ENCODE measurements at places on chromosomes 5 and 9.

- DNase-seq = peak; percentile 18
Measured at GRCh38 chr5:117682416-117682815, 1107.8 kb upstream of the SEMA6A start.

DNA sequence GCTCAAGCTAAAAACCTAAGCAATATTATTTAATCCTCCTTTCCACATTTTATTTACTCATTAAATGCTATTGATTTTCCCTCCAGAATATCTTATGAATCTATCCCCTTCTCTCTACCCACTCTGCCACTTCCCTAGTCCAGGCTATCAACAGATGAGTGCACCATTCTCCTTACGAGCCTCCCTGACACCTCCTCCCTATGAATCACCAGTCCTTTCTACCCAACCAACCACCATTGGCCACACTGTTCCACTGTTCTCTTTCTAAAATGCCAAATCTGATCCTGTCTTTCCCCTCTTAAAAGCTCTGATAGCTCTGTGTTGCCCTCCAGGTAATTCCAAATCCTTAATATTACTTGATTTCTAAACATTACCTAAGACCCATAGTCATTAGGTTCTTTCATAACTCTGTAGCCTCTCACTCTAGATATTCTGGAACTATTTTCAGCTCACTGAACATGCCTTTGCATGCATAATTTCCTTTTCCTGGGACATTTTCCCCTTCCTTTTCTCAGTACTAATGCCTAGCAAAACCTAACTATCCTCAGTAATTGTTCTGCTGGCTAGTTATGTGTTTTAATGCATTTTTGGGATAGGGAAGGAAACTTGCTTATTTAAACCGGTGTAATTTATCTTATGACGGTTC lies 126.3 kb downstream of the UNC13B start:
- no peak for DNase-seq

- no peak for DNase-seq
Measured at GRCh38 chr5:83058726-83059125, 18.5 kb downstream of the TMEM167A start.

GRCh38 chr9:105357937-105358336 lies 89.9 kb upstream of the FSD1L start:
- no peak for DNase-seq

- DNase-seq = no peak
Measured at GRCh38 chr9:3292311-3292710, 233.5 kb downstream of the RFX3 start.

DNA sequence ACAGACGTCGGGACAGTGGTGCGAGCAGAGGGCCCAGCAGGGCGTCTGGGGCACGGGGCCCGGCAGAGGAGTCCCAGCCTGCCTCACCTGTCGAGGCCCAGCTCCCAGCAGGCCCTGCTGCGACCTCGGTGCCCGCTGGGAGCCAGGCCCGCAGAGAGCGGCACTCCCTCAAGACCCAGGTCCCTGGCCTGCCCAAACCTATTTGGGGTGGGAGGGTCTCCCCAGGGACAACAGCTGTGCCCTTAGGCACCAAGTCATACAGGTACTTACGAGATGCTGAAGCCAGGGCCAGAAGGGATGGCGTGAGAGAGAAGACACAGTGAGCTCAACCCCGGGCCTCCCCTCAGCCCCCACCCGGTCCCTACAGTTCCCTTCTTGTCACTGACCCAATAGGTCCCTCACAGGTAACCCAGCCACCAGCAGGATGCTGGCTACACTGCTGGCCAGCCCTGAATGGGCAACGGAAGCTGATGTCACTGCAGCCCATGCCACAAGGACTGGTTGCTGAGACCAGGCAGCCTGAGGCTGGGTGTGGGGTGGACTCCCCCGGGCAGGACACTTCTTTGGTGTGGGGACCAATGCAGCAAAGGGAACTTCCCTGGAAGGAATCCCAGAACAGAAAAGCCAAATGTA lies 3.7 kb downstream of the NSMF start:
- DNase-seq = no peak

DNA sequence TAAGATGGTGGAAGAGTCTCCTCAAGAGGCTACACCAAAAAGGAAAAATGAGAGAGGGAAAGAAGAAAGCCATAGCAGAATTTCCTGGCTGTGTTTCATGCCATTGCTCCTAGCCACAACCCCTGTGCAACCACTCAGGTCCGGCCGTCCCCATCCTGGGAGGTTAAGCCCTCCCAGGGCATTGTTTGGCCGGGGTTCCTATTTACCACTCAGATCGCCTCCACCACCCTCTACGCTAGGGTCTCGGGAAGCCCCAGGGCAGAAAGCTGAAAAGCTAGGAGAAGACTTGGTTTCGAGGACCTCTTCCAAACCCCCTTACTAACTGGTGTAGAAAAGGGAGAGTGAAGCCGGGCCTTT lies 715 bp downstream of the RC3H2 start:
- peak; percentile 51 for DNase-seq

DNA sequence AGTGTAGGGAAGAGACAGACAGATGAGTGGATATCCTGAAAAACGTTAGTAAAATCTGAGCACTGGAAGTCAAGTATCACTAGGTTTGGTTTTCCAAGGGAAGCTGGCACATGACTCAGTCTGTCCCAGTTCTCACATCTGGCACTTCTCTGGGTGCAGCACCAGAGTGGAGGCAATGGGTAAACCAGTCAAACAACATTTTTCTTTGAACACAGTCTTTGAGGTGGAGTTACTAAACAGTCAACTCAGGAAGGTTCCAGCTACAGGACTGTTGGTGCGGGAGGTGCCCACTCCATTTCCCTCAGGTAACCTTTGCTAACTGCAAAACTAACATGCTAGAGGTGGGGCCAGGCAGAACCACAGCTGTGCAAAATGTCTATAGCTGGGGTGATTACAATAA lies 301.4 kb upstream of the RFX3 start:
- no peak for DNase-seq

DNA sequence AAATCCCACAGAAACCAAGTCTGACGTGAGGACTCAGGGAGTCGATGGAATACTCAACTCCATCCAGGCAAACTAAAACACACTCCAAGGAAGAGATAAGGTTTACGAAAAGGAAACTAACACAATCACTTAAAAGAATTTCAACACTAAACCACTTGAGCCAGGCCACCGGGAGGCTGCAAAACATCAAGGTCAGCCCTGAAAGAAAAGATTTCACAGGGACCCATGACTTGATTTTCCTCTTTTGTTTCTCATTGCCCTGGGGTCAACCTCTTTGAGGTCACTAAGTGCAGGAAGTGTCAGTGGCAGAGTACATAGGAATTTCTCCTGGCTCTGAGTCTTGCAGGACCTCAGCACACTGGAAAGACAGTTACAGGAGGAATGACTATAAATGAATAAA lies 77.8 kb upstream of the TARS1 start:
- DNase-seq = no peak

DNA sequence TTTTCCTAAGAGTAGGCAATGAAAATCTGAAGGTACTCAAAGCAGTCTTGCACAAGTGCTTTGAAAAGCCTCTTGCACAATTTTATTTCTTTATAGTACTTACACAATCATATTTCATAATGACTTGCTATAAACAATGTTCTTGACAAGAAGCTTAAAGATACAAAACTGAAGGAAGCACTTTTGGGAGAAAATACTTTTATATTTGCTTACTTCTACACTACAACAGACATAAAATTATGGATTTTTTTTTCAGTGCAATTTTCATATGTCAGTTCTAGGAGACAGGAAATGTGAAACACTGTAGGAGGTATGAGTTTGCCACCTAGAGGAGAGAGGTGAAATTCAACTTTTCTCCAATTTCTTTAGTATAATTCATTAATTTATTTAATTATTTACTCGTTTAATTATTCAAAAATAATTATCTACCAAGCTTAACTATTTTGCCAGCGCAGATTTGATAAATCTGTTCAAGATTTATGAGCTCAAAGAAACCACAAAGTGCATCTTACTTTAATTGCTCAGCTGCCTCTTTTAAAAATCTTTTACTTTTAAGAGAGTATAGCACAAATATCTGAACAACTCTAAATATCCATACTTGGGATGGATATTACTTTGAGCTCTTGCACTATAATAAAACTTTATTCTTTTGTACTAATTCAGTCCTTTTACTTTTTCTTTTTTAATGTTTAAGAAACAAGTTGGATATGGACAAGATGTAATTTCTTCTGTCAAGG lies 29.0 kb upstream of the CDKN2B start:
- no peak for DNase-seq

DNA sequence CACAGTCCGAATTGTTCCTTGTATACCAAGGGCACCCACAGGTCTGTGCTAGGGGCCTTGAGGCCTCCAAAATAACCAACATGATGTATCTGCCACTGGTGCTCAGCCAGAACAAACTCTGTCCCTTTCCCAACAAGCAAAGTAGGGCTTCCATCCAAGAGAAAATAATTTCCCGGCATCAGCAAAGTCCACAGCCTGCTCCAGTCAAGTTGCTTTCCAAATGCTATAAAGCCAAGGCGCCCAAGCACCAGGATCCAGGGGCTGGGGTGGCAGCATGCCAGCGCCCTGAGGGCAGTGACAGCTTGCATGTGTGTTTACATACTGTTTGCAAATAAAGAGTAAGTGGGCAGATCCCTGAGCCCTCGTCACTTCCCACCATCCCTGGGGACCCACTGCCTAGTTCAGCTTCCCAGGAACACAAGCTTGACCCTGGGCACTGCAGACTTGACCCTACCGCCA lies 155.9 kb downstream of the ERCC6L2 start:
- no peak for DNase-seq

- peak; percentile 83 for DNase-seq
Measured at GRCh38 chr5:97534166-97534565, 351.1 kb upstream of the RIOK2 start.

- no peak for DNase-seq
Measured at GRCh38 chr5:71949772-71950171, 157.5 kb upstream of the MAP1B start.

DNA sequence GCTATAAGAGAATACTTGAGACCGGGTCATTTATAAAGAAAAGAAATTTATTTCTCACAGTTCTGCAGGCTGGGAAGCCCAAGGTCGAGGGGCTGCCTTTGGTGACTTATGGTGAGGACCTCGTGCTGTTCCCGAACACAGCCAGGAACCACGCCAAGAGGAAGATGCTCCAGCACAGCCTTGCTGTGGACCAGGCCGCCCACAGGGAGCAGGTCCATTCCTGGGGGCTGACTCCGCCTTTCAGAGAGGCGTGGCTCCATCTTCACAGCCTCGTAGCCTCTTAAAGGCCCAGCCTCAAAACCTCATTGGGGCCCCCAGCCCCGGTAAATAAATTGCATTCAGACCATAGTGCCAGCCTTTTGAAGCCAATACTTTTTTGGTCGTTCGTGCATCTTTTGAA lies 93.5 kb upstream of the CACNA1B start:
- peak; percentile 5 for DNase-seq

GRCh38 chr5:157821822-157822622 lies 36.9 kb downstream of the CLINT1 start:
- no peak for DNase-seq

GRCh38 chr9:85291266-85291665 lies 450.5 kb downstream of the AGTPBP1 start:
- no peak for DNase-seq

DNA sequence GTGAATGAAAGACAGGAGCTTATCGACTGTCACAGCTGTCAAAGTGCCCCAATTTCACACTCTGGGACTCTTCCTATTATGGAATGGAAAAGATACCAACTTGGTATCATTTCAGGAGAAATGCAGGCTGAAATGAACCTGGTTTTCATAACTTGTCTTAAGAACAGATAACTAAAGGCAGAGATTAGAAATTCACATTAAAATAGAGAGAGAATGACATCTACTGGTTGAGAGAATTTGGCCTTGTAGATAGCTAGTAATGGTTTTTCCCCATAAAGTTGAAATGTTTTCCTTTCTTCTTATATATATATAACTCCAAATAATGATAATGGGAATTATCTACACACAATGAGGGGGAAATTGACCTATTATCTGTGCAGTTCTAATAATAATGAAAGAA lies 600.2 kb upstream of the CCNG1 start:
- DNase-seq = no peak

DNA sequence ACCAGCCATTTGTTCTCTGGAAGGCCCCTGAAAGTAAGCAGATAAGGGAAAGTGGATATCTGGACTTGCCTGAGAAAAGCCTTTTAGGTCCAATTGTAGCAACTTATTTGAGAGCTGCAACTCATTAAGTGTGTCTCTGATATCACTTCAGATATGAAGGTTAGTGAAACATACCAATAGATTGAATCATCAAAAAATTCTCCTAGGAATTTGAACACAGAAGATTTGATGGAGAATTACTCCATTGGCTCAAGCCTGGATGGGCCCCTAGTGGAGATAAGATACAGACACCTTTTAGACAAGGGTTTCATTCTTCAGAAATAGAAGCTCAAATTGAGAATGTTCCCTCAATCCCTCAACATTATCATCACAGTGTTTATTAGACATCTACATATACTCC lies 356.7 kb downstream of the NDUFS4 start:
- DNase-seq = peak; percentile 53

- DNase-seq = no peak
Measured at GRCh38 chr5:34554641-34555040, 101.5 kb upstream of the RAI14 start.

- DNase-seq = peak; percentile 73
Measured at GRCh38 chr5:115838885-115839518, 2.4 kb downstream of the ATG12 start.

GRCh38 chr5:163439092-163439425 lies 1.7 kb downstream of the CCNG1 start:
- no peak for DNase-seq

DNA sequence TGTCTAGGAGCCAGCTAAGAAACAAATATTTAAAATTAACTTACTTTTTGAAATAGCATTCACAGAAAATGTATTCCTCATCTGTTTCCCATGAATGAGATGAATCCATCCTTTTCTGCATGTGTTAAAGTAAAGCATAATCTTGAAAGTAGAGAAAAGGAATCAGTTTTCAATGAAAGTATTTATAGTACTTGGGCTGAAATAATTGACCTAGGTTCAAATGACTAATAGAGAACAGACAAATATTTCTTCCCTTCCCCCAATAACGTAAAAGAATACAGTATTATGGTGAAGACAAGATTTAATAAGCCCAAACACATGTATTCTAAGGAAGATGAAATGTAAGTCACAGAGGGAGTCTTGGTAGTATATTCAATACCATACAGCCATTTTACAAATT lies 403.5 kb downstream of the ZNF608 start:
- DNase-seq = no peak

GRCh38 chr9:38416461-38416860 lies 7.8 kb downstream of the IGFBPL1 start:
- DNase-seq = no peak

DNA sequence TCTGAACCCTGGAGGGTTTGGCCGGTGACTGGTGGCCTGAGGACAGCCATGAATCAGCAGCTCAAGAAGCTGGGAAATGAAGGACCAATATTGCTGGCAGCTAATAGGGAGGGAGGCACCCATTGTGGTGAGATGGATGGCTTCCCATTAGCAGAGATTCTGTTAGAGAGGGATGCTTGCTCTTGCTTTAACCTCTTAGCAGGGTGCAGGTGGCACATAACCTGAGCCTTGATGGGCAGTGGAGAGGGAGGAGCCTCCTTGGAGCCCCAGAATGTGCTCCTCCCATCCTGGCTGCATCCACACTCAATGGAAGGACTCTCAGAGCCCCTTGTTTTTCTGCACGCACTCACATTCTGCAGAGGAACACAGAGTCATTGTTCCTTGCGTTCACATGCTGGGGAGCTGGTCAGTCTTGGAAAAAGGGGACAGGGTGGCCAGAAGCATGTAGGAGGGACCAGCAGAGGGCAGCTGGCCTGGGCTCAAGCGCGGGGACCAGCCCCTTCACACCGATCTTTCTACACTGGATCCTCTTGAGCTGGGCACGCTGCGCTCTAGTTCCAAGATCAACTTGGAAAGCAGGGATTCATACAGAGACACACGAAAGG lies 161.8 kb downstream of the MED10 start:
- no peak for DNase-seq

Data from A172 (cell line).